Spinal cord (tissue), 10 donors: ENCODE measurements at places on chromosomes 11 and 22. TPM values are rescaled to one million over a fixed set of nuclear protein-coding genes. Genes with fewer than 3 reads are reported as not detected.

The THRSP gene
- total RNA-seq, result 0.20 TPM

The TIMM10B gene
- 34.5 TPM for total RNA-seq

The ZP1 gene
- not detected for total RNA-seq

The ESAM gene
- total RNA-seq, result 23.3 TPM
